Non-pigmented ciliary epithelial cell (primary cell): ENCODE measurements at places on chromosomes 12 and 14.

DNA sequence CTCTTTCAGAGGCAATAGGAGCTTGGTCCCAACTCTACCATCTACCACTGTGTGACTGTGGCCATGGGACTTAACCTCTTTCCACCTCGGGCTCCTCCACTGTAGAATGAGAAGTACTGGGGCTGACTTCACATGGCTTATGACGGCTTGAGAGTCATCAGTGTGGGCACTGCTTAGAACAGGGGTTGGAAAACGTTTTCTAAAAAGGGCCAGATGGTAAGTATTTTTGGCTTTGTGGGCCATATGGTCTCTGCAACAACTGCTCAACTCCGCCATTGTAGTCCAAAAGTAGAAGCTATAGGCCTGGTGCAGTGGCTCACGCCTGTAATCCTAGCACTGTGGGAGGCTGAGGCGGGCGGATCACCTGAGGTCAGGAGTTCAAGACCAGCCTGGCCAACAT is 69.2 kb upstream of the LTA4H start:
- DNase-seq = no peak

GRCh38 chr14:75231320-75231719 is 47.3 kb upstream of the FOS start:
- DNase-seq = no peak

- no peak for DNase-seq
Measured at GRCh38 chr14:100777818-100778525, 47.9 kb upstream of the MEG3 start.

- no peak for DNase-seq
Measured at GRCh38 chr12:115755061-115755724, 522.3 kb downstream of the MED13L start.

GRCh38 chr14:38297681-38298080 is 41.8 kb upstream of the CLEC14A start:
- DNase-seq = no peak

DNA sequence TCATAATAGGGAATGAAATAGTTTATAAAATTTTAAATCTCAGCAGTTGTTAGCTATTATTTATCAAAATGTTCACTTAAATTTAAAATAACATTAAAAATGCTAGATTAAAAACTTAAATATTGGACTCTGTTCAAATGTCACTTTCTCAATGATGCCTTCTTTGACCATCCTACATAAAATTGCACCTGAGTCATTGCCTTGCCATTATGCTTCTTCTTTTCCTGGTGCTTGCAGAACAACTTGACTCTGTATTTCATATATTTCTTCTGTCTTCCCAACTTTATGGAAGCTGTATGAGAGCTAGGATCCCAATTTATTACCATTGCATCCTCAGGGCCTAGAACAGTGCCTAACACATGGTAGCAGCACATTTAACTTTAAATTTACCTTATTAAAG is 37.3 kb upstream of the CPM start:
- DNase-seq = no peak

- no peak for DNase-seq
Measured at GRCh38 chr14:92650581-92651105, 97.8 kb downstream of the LGMN start.

DNA sequence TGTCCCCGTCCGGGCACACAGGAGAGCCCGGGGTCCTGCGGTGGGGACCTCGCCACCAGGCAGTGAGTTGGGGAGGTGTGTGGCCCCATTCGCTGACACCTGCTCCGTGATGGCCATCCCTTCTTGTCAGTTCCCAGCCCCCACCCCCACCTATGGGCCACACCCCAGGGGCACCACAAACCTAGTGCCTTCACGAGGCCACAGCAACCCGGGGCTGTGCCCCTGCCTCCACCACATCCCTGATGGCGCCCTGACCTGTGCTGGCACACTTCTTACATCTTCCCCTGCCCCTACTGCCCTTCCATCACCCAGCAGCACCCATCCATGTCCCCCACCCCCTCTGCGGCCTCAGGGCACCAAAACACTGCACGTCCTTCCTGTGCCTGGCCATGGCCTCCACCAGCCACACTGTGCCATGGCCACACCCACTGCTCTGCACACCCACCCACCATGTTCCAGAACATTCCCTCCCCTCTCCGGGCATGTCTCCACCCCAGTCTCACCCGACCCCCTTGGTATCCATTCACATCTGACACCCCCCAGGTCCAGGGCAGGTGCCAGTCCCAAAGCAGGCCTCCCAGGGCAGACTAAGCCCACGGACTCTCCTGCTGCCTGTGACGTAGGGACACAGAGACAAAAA is 24.4 kb downstream of the JAG2 start:
- DNase-seq = no peak

DNA sequence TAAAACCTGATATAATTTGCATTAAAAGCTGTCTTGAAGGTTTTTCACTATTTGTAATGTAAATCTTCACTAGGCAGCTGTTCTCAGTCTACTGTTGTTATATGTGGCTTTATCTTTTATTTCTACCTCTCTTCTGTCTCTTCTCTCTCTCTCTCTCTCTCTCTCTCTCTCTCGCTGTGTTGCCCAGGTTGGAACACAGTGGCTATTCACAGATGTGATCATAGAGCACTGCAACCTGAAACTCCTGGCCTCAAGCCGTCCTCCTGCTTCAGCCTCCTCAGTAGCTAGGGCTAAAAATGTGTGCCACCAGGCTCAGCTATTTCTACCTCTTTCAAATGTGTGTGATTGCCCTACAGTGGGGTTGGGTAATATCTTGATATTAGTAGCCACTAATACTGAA is 21.1 kb downstream of the FUT8 start:
- DNase-seq = no peak

- no peak for DNase-seq
Measured at GRCh38 chr14:72758420-72758819, 135.5 kb downstream of the DPF3 start.

DNA sequence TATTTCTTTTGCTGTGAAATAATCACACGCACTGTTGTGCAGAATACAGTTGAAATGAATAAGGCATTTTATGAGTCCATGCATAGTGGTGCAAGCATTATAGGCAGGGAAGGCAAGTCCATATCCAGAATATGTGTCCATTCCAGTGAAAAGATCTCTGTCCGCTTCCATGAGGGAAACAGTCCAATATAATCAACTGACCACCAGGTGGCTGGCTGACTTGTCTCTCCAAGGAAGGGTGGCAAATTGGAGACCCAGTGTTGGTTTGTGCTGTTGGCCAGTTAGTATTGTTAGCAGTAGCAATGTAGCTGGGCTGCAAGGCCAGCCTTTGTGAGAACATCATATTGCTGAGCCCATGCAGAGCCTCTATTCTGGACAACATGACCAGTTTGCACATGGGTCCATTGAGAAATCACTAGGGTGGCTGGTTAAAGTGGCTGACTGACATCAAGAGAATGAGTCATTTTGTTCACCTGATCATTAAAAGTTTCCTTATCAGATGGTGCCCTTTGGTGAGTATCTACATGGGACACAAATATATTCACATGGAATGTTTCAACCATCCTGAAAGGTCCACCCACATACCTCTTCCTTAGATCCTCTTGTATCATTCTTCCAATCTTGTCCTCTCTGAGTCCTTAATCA is 17.3 kb upstream of the YAF2 start:
- DNase-seq = no peak

DNA sequence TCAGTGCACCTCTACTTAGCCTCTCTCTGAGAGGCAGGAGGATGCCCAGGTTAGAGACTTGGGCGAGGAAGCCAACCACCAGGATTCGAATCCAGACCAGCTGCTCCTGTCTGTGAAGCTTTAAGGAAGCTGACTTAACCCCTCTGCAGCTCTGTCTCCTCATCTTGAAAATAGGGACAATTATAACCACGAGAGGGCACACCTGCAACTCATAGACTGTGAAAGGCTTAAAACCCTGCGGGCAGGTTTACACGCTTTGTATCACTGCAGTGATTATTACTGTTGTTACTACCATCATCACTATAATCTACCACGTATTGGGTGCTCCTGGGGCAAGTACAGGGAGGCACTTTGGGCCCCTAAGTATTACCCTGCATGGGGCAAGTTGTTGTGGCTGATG is 379.8 kb downstream of the VRK1 start:
- DNase-seq = no peak
